ENCODE measurements at places on chromosomes 3 and 15. TPM values are rescaled to one million over a fixed set of nuclear protein-coding genes. Genes with fewer than 3 reads are reported as not detected.

- no peak for DNase-seq
- H3K27me3 ChIP-seq: no peaks in the 10 kb centered on the region
- no peak overlapping the region for H3K27ac ChIP-seq
- H3K36me3 ChIP-seq: no peaks in the 10 kb centered on the region
Measured at GRCh38 chr3:194043516-194043915, 92.4 kb upstream of the HES1 start.

- H3K27ac ChIP-seq: no peak overlapping the region
- no peaks in the 10 kb centered on the region for H3K4me1 ChIP-seq
- H3K4me3 ChIP-seq: no peak overlapping the region
- DNase-seq: no peak
Measured at GRCh38 chr3:21665444-21666100, 85.4 kb downstream of the ZNF385D start.

- H3K4me3 ChIP-seq: peak overlapping the region; percentile 51
- no peak overlapping the region for H3K27ac ChIP-seq
- H3K27me3 ChIP-seq: no peaks in the 10 kb centered on the region
- H3K36me3 ChIP-seq: no peaks in the 10 kb centered on the region
- no peaks in the 10 kb centered on the region for H3K4me1 ChIP-seq
Measured at GRCh38 chr3:2097641-2098191, 950 bp upstream of the CNTN4 start.

Gene SST
- not detected for total RNA-seq

Gene TMC3
- 0.14 TPM for total RNA-seq

GRCh38 chr15:75237316-75237982 is 20.7 kb upstream of the GOLGA6C start:
- H3K36me3 ChIP-seq: no peaks in the 10 kb centered on the region
- no peaks in the 10 kb centered on the region for H3K4me1 ChIP-seq
- H3K27me3 ChIP-seq: peaks cover 4% of the 10 kb centered on the region
- no peak overlapping the region for H3K4me3 ChIP-seq
- no peak overlapping the region for H3K27ac ChIP-seq

DNA sequence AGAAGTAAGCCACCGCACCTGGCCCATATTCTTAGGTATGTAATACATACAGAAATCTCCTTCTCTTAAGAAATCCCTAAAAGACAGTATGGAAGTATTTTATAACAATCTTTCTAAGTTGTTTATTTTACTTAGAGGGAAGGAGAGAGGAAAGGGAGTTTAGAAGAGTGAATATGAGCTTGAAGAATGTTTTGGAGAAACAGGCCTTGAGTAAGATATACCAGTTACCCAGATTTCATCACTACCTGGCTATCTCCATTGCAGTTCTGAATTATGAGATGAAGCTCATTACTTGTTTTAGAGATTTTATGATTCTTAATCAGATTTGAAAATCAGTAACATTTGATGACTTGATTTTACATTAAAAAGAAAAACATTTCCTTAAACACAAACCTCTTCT is 71.9 kb downstream of the DCUN1D1 start:
- H3K36me3 ChIP-seq: no peaks in the 10 kb centered on the region
- H3K4me3 ChIP-seq: no peak overlapping the region
- H3K27ac ChIP-seq: no peak overlapping the region
- DNase-seq: no peak
- no peaks in the 10 kb centered on the region for H3K4me1 ChIP-seq

DNA sequence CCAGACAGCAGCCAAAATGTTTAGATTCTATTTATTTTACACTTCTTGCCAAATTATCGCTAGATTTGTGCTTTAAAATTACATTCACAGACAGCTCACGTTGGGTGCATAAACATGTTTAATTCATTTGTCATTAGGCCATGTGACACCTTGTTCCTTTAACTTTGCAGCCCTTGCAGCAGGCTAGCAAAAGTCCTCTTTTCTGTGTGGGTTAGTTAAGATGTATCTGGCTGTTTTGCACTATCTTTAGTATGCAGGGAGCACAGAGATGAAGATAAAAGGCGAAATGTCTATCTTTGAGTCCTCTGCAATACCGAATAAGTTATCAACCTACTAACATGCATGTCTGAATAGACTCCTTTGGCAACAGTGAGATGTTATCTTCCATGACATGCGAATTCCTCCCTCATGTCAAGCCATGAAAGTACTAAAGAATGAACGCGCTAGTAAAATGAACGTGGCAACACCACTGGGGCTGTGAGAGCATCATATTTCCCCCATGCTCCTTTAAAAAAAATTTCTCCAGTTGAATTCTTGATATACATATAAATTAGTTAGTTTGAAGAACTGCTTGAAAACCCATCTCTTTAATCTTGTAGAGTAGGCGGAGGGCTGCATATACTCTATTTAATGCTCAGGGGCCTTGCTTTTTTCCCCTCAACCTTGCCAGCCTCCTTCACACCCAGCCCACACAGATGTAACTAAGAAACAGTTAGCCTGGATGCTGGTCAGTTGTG is 620.4 kb upstream of the NR2F2 start:
- H3K36me3 ChIP-seq: no peaks in the 10 kb centered on the region
- no peak for DNase-seq
- H3K27me3 ChIP-seq: no peaks in the 10 kb centered on the region
- no peak overlapping the region for H3K4me3 ChIP-seq
- H3K4me1 ChIP-seq: no peaks in the 10 kb centered on the region
- H3K27ac ChIP-seq: no peak overlapping the region

Gene VILL
- total RNA-seq: 29.3 TPM

Gene UNC13C
- total RNA-seq: not detected

- no peak overlapping the region for H3K27ac ChIP-seq
- H3K4me3 ChIP-seq: no peak overlapping the region
- no peaks in the 10 kb centered on the region for H3K36me3 ChIP-seq
- DNase-seq: no peak
- no peaks in the 10 kb centered on the region for H3K27me3 ChIP-seq
- no peaks in the 10 kb centered on the region for H3K4me1 ChIP-seq
Measured at GRCh38 chr3:59320080-59320479, 270.3 kb upstream of the CFAP20DC start.

Gene MYZAP
- total RNA-seq: 14.9 TPM

DNA sequence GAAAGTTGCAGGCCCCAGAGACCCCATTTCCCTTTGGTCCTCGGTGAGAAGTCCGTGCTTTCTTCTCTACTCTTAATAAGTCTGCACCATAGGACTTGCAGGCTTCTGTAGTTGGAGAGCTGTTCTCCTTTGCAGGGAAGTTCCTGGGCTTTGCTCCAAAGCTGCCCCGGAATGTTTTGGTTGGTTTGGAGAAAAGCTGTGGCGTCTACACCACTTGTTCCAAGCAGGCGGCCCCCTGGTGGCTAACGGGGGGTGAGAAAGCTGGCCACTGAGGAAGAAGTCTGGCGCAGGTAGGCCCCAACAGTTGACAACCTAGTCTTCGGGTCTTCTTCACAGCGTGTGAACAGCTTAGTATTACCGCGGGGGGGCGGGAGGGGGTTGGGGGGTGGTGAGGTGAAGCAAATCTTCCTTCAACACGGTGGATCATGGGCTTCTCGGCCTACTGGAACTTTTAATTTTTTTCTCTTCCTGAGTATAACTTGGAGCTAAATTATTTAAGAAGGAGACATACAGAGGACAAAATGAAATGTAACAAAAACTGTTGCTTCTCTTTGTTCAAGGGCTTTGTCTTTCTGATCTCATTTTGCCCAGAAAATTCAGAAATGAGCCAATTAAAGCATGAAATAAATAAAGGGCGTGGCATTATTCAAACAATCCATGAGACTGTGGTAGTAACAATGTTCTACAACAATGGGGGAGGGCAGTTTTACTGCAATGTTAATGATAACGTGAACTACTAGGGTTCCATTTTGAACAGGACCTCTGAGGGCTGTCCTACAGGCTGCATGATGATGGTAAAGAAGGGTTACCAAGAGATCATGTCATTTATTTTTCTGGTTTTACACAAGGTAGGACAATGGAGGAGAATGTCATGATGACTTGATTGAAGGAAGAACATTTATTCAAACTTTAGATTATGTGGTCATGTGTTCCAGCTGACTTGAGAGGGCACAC is 2.2 kb upstream of the THRB start:
- no peak overlapping the region for H3K27ac ChIP-seq
- H3K36me3 ChIP-seq: no peaks in the 10 kb centered on the region
- H3K27me3 ChIP-seq: no peaks in the 10 kb centered on the region
- peak; percentile 30 for DNase-seq
- no peak overlapping the region for H3K4me3 ChIP-seq

GRCh38 chr3:120394347-120394746 is 45.2 kb upstream of the LRRC58 start:
- H3K4me1 ChIP-seq: no peaks in the 10 kb centered on the region
- H3K36me3 ChIP-seq: peaks cover 3% of the 10 kb centered on the region
- no peaks in the 10 kb centered on the region for H3K27me3 ChIP-seq
- no peak overlapping the region for H3K27ac ChIP-seq
- DNase-seq: no peak
- no peak overlapping the region for H3K4me3 ChIP-seq

- no peak overlapping the region for H3K27ac ChIP-seq
- no peaks in the 10 kb centered on the region for H3K27me3 ChIP-seq
- no peak overlapping the region for H3K4me3 ChIP-seq
- DNase-seq: peak; percentile 9
- H3K36me3 ChIP-seq: no peaks in the 10 kb centered on the region
- H3K4me1 ChIP-seq: no peaks in the 10 kb centered on the region
Measured at GRCh38 chr15:76418352-76419140, 82.0 kb downstream of the ISL2 start.

Gene SAMMSON
- total RNA-seq: 2.8 TPM

DNA sequence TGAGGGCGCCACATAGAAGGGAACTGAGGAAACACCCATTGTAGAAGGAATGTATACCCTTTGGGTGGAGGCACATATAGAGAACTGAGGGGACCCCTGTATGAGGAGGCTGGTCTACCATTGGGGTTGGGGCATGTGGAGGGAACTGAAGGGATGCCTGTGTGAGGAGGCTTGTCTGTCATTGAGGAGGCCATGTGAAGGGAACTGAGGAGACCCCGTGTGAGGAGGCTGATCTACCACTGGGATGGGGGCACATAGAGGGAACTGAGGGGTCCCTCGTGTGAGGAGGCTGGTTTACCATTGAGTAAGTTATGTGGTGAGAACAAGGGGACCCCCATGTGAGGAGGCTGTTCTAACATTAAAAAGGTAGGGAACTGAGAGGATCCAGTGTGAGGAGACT is 156.1 kb downstream of the FBLN2 start:
- DNase-seq: no peak
- H3K27ac ChIP-seq: no peak overlapping the region
- no peaks in the 10 kb centered on the region for H3K36me3 ChIP-seq
- no peaks in the 10 kb centered on the region for H3K27me3 ChIP-seq

Gene SAMD7
- 1.5 TPM for total RNA-seq

GRCh38 chr15:70390723-70391122 is 293.0 kb upstream of the TLE3 start:
- no peaks in the 10 kb centered on the region for H3K36me3 ChIP-seq
- DNase-seq: no peak
- H3K4me3 ChIP-seq: no peak overlapping the region
- H3K27me3 ChIP-seq: peaks cover 2% of the 10 kb centered on the region
- H3K27ac ChIP-seq: no peak overlapping the region

DNA sequence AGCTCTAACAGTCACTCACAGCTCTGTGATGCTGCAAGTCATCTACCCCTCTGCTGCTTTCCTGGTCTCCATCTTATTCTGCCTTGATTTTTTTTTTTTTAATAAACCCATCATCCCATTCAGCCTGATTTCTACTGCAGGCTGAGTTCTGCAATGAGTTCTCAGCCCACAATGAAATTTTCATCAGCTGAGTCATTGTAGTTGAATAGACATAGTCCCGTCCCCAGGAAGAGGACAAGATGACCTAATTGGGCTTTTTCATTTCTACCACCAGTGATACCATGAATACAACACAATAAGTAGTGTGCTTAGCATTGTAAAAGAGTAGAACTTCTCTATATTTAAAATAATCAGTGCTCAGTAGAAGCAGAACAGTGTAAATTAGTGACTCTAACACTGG is 59.3 kb downstream of the C3orf85 start:
- H3K27ac ChIP-seq: no peak overlapping the region
- H3K4me1 ChIP-seq: no peaks in the 10 kb centered on the region
- no peak for DNase-seq
- H3K4me3 ChIP-seq: no peak overlapping the region
- no peaks in the 10 kb centered on the region for H3K36me3 ChIP-seq
- H3K27me3 ChIP-seq: no peaks in the 10 kb centered on the region

- no peak overlapping the region for H3K4me3 ChIP-seq
- peaks cover 31% of the 10 kb centered on the region for H3K36me3 ChIP-seq
- no peak for DNase-seq
- H3K27ac ChIP-seq: no peak overlapping the region
- H3K27me3 ChIP-seq: no peaks in the 10 kb centered on the region
- no peaks in the 10 kb centered on the region for H3K4me1 ChIP-seq
Measured at GRCh38 chr3:46923559-46924350, 46.2 kb downstream of the PTH1R start.

Gene PDIA3
- 172 TPM for total RNA-seq

DNA sequence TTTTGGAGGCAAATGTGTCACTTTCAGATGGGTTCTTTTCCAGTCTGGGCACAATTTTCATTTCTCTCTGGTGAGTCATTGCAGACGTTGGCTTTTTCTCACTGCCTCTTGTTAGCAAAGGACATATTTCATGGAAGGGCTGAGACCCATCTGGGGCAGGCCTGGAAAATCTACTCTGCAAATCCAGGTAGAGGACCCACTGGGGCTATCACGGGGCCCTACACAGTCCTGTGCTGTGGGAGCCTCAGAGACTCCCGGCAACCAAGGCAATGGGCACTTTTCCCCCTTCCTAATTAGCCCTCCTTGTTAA is 58.0 kb downstream of the HRH1 start:
- no peaks in the 10 kb centered on the region for H3K4me1 ChIP-seq
- no peaks in the 10 kb centered on the region for H3K36me3 ChIP-seq
- no peak overlapping the region for H3K4me3 ChIP-seq
- no peak overlapping the region for H3K27ac ChIP-seq
- DNase-seq: no peak

DNA sequence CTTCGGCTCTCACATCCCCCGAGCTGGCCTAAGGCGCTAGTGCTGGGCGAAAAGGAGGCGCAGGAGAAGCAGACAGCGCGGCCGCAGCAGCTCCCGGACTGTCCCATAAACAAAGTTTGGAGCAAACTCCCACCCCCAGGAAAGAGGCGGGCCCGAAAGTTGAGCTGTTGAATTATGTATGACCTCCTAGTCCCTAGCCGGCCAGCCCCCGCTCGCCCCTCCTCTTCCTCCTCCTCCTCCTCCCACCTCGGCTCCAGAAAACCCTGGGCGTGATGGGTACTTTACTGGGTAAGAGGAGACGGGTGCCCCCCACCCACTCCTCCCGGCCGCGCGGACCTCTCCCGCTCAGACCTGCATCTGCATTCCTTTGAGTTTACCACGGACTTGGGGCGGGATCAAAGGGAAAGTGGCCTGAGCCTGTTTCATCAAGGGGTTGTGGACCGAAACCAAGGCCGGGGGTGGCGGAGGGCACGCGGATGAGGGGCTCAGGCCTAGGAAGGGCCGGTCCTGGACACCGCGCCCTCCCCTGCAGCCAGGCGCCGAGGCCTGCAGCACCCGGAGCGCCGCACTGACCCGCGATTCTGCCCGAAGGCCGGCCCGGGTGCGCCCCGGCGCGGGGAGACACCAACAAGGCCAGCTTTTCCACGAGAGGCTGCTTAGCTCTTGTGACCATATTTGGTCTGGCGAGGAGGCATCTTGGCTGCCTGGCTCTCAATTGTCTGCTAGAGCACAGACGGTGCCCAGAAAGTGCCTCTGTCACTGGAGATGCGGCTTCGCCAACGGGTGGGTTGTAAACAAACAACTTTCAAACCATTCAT is at the start of gene WWTR1:
WWTR1 (minus strand) TSS at position 100 of the 818 bp plus-strand sequence. CDS start 719 bp downstream, outside the sequence.
- H3K27me3 ChIP-seq: no peaks in the 10 kb centered on the region
- no peaks in the 10 kb centered on the region for H3K4me1 ChIP-seq
- H3K27ac ChIP-seq: peak within 1 kb of the TSS; percentile 99
- no peaks in the 10 kb centered on the region for H3K36me3 ChIP-seq
- peak; percentile 98 for DNase-seq
